T-helper 17 cell (primary cell): ENCODE measurements at places on chromosomes 16 and 17. TPM values are rescaled to one million over a fixed set of nuclear protein-coding genes. Genes with fewer than 3 reads are reported as not detected.

DNA sequence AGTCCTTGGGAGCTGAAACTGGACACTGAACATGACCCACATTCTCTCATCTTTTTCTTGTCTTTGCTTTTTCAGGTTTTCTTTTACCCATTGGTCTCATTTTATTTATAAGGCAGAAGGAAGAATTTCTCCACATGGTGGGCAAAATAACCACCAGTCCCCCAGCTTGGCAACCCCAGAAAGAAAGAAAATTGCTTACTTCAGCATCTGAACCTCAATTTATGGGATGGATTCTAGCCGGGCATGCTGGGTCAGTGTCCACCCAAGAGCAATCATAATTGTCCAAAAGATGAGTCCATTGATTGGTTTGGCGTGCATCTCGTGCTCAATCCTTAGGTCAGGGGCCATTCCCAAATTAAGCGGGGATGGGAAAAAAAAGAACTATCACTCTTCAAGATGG is 163.7 kb downstream of the TMEM114 start:
- no peak for DNase-seq

DNA sequence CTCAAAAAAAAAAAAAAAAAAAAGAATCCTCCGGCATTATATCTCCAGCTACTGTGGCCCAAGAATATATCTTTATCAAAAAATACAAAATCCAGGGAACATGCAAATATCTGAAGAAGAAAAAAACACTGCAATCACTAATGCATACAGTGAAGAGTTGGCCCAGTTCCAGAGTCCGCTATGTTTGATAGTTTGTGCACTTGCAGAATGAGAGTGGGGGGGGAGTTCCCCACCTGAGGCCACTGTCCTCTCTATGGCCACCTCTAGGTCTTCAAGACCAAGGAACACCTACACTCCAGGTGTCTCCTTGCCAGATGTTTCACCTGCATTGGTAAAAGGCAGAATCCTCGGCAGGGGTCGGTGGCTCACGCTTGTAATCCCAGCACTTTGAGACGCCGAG is 4.0 kb downstream of the ZNF785 start:
- DNase-seq, result no peak

Gene ADAM11
- total RNA-seq, result 0.40 TPM

- DNase-seq, result no peak
Measured at GRCh38 chr16:24645739-24646645, 83.5 kb upstream of the TNRC6A start.

- no peak for DNase-seq
Measured at GRCh38 chr16:65843941-65844340, 522.5 kb upstream of the CDH5 start.

Gene PPM1E
- total RNA-seq, result not detected

Gene CLDN9
- not detected for total RNA-seq

DNA sequence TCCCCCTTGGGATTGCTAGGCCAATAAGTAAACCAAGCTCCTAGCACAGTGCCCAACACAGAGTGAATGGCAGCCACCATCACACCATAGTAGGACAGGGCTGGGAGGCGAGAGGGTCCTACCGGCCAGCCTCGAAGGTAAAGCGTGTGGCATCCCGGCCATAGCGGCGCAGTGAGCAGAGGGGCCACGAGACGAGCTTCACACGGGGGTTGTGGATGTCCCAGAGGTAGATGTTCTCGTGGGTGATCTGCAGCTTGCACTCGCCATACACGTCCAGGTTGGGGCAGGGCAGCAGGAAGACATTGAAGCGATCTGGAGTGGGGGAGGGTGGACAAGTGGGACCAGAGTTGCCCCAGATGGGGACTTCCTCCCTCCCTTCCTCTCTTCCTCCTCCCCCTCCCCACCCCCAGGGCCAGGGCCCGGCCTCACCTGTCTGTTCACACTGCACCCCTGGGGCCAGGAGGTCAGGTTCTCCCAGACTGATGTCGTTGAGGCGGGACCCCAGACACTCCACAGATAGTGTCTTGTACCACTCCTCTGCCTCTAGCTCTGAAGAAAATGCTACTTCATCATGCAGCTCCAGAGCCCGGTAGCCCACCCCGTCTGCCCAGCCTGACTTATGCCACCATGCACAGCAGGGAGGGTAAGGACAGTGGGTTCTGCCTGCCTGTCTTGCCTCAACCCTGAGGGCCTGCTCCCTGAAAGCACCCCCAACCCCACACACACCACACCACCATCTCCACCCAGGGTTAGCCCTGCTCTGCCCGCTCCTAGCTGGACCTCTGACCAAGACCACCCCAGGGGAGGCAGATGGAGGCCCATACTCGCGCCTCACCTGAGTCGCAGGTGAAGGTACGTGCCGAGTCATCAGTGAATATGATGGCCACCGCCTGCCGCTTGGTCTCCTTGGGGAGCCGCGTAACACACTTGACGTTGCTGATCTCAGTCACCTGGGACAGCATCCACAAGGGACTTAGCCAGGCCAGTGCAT is 11.3 kb downstream of the DOK4 start:
- DNase-seq, result no peak

DNA sequence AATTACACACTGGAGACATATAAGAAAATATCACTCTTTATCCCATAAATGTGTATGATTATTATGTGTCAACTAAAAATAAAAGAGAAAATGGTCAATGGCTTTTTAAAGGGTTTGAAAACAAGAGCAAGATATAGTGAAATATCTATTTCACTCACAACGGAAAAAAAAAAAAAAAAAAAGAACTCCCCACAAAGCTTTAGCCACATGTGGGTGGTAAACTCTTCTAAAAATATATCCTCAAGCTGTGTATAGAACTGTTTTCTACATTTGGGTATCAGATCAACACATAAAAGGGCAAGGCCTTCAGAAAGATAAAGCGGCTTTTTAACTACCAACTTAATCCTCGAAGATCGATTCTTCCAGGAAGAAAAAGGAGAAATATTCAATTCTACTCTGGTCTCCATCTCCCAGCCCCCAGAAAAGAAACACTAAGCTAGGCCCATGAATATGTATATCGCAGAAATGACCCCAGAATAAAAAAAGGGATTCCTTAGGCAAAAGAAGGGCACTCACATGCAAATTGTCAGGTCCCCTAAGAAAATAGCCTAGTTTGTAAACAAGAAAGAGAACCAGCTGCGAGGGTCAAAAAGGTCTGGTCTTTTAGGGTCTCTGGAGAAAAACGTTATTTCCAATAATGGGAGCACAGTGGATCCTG is 4.4 kb downstream of the LITAF start:
- no peak for DNase-seq

GRCh38 chr17:27550974-27551505 is 79.9 kb upstream of the LGALS9 start:
- no peak for DNase-seq

DNA sequence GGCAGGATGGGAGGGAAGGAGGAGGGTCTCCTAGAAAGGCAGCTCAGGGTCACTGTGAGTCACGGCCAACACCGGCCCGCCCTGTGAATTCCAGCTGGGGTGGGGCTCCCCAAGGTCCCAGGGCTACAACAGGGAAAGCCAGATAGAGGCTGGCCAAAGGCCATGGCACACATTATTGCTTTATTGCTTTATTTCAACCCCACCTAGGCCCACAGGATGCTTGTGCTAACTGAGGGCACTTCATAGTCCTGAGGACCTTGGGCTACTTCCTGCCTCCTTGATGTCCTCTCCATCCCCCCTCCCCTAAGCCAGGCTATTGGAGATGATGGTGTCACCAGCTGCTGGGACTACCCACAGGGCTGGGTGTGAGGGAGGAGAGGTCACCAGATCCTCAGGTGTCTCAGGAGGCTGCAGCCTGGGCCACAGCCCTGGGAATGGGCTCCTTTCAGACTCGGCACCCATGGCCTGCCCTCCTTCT is 26.1 kb downstream of the LRRC75A start:
- DNase-seq, result no peak

Gene BCO1
- total RNA-seq, result not detected

GRCh38 chr17:52824542-52824941 is 666.0 kb upstream of the CA10 start:
- DNase-seq, result no peak

Gene EMP2
- not detected for total RNA-seq

Gene SSTR5
- not detected for total RNA-seq

Gene RNU2-1
- 3,838 TPM for total RNA-seq

Gene HIC1
- total RNA-seq, result 8.1 TPM

GRCh38 chr16:16108759-16109158 is 114.5 kb downstream of the ABCC6 start:
- no peak for DNase-seq

DNA sequence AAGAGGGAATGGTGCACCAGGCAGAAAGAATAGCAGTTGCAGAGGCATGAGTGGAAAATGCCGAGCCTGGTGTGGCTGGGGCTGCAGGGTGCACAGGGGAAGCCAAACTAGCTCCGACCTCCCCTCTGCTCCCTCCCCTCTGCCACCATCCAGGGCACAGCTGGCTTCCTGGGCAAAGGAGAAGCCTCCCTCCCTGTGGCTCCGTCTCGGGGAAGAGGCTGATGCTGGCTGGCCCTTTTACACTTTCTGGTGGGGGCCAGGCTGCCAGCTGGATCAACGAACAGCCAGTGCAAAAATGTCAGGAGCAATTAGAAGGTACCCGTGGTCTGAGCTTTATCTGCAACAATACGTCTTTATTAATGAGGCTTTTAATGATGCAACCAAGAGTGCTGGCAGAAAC is 37.1 kb upstream of the KCNJ12 start:
- DNase-seq, result no peak

GRCh38 chr16:85191341-85191965 is 79.2 kb upstream of the CIBAR2 start:
- DNase-seq, result no peak

Gene EVPLL
- not detected for total RNA-seq

Gene C17orf50
- total RNA-seq, result not detected

Gene NPIPA8
- total RNA-seq, result 63.0 TPM

GRCh38 chr17:42477173-42477572 is 18.5 kb downstream of the ATP6V0A1 start:
- no peak for DNase-seq

GRCh38 chr16:75266738-75267630 is 15.6 kb upstream of the BCAR1 start:
- DNase-seq, result no peak

Gene SP6
- 0.21 TPM for total RNA-seq

DNA sequence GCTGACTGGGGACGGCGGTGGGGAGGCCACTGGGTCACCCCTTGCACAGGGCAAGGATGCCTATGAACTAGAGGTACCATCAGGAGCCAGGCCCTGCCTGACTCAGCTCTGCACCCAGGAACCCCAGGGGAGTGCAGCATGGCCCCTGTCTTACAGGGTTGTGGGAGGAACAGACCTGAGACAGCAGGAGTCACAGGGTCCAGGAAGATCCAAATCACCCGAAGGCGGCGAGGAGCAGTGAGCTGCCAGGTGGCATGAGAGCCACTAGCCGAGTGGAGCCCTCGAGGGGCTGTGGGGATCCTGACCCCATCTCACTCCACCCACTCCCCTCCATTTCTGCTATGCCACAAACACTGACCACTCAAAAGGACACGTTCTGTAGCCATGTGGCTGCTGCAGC is 30.8 kb downstream of the PLD6 start:
- no peak for DNase-seq

Gene SLC12A3
- not detected for total RNA-seq

DNA sequence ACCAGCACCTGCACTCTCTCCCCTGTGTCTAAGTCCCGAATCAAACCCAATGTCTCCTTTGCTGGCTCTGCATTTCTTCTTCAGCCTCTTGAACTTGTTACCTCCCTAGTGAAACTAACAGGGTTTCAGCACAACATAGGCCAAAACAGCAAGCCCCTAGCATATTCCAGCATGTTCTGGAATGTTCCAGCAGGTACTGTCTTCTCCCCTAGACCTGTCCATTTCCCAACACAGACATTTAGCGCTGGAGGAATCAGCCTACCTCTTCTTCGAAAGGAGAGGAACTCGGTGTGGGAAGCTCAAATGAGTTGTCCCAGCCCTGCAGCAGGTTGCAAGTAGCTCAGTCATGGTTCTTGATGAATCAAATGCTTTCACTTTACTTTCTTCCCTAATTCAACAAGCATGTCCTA is 47.1 kb downstream of the LITAF start:
- no peak for DNase-seq

DNA sequence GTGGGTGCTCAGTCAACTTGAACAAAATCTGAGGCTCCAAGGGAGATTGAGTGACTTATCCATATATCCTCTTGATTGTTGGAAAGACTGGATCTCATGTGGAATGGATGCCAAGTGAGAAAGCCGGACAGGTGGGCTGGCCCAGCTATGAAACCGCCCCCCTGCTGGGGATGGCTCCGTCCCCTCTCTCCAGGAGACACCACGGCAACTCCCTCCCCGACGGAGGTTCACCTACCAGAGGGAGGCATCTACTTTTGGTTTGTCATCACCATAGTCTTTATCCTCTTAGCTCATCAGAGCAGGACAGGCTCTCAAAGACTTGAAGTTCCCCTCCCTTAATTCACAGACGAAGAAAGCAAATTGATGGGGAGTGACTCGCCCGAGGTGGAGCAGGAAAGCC is 1.8 kb upstream of the ALG1 start:
- DNase-seq, result no peak

- DNase-seq, result no peak
Measured at GRCh38 chr16:72875291-72876031, 172.5 kb downstream of the ZFHX3 start.

Gene CX3CL1
- not detected for total RNA-seq

Gene RAB34
- total RNA-seq, result 24.3 TPM

DNA sequence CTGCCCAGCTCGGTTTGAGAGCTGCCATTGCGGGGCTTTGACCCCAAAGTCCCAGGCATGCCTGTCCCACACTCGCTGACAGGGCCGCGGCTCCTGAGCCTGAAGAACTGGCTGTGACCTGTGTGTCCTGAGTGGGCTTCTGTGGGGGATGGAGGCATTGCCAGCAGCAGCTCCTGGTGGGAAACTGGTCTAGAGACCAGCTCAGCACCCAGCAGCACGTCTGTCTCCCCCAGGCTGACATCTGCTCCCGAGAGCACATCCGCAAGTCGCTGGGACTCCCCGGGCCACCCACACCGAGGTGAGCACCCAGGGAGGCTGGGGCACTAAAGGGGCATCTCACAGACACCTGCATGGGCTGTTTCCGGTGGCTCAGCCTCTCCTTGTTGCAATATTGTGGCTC is 13.4 kb downstream of the ENDOV start:
- no peak for DNase-seq

GRCh38 chr17:70344386-70345060 is 175.2 kb downstream of the KCNJ2 start:
- no peak for DNase-seq

- DNase-seq, result no peak
Measured at GRCh38 chr17:76527430-76528111, 9.9 kb downstream of the CYGB start.

DNA sequence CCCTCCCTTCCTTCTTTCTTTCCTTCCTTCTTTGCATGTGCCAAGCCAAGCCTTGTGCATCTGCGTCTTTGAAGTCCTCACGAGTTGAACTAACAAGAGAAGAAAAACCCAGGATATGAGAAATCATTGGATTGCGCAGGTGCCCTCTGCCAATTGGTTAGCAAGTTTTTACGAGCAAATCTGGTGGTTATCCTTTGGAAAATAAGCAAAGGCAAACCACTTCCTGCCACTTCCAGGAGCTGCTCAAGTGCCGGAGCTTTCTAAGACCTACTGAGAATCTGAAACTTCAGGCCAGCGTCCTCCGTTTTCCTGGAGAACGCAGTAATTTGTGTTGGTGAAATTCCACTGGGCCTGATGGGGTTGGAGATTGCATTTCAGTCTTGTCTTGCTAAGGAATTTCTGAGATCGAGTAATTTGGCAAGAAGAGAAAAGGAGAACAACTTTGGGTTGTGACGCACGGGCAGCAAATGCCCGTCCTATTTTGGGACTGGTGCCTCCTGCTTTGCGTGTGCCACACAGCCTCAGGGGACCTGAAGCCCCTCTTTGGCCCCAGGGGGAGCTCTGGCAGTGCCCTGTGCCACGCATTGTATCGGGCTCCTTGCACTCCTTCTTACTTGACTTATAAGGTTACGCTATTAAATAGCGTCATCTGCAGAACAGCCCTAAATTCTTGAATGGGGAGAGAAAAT is 56.4 kb downstream of the CMIP start:
- no peak for DNase-seq
